Foreskin melanocyte (primary cell): ENCODE measurements at places on chromosomes 11 and 22.

GRCh38 chr22:23823331-23823791, 15.4 kb downstream of the DERL3 start:
- no peak for DNase-seq

- no peak for DNase-seq
Measured at GRCh38 chr11:10638316-10638925, 55.1 kb downstream of the IRAG1 start.

- DNase-seq, result no peak
Measured at GRCh38 chr11:67311051-67311555, 7.8 kb downstream of the SSH3 start.

DNA sequence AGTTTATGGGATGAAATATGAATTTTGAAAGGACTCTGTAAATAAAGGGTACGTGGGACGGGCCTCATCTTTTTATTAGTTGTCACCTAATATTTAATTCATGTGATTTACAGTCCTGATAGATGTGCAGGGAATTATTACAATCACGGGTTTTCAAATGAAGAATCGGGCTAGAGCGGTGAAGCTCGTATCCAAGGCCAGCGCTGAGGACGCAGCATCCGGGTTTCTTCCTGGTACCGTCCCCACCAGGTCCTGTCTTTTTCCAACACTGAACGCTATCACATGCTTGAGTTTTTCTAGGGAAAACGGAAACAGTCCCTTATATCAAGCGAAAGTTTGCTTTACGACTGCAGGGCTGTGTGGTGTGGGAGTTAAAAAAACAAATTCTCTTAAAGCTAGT, 787 bp downstream of the SMDT1 start:
- peak; percentile 56 for DNase-seq

GRCh38 chr11:34072041-34072440, 20.5 kb downstream of the CAPRIN1 start:
- no peak for DNase-seq
